ENCODE measurements at places on chromosomes 1 and 21.

DNA sequence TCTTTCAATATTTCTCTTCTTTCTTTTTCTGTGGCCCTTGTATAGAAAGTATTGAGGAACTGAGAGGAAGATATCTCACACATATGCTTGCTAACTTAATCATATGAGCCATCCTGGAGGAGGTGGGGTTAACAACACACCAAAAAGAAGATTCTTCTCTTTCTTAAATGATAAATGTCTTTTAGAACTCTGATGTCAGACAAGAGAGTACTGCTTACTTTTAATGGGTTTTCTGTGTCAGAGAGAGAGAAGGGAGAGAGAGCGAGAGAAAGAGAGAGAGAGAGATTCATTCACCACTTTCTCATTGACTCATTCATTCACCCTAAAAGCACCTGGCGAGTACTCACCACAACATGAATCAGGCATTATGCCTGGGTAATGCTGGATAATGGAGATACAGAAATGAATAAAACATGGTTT, 250.3 kb upstream of the SGIP1 start:
- peak; percentile 68 for DNase-seq

GRCh38 chr1:223146745-223147144, 3.7 kb upstream of the TLR5 start:
- DNase-seq, result no peak

- peak; percentile 40 for DNase-seq
These were observed 9.2 kb downstream of the S100A10 start for GRCh38 chr1:151984313-151984956.

DNA sequence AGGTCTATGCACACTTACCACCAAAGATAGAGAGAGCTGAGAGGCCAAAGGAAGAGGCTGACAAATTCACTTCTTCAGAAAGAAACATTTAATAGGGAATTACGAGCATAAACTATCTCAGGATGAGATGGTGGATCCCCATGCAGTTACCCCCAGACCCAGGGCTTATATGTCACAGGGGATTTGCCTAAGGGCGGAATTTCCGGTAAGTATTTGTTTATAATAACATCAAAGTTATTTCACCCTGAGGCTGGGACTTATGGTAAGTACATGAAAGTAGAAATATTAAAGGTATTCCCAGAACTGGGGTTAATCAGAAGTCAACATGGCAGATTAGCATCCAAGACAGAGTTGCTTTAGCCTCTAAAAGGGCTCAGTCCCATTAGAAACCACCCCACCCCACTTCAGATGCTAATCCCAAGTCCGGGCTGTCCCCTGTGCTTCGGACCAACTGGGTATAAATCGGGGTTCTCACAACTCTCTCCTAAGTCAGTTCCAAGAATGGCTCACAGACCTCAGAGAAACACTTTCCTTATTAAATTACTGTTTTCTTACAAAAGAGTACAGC, 247.4 kb upstream of the ZP4 start:
- no peak for DNase-seq
